ENCODE measurements at places on chromosomes 1 and 21.

DNA sequence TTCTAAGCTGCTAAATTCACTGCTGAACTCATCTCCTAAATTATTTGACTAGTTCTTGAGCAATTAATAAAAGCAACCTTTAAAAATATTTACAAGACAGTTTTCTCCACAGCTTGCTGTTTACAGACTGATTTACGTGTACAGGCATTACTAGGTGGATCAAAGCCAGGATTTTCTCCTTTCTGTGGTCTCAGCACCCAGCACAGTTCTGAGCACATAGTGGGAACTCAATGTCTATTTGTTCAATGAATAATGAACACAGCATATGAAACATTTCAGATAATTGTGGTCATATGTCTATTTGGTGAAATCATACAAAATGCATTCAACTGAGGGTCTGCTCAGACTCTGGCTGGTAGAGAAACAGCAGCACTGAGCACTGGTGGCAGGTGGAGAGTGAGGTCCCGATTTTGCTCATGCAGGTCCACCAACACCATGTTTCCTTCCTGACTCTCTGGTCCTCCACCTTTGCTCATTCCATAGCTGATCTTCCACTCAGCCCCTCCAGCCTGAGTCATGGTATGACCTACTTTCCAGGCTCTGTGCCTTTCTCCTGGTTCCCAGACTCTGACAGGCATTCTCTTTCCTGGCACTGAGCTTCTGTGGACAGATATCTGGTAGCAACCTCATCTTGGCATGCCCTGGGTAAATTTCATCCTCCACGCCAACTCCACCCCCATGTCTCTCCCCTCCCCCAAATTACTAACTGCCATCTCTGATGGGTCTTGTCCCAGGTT is 311.3 kb downstream of the TGFB2 start:
- DNase-seq, result no peak

- DNase-seq, result no peak
These were observed 55.1 kb downstream of the OVGP1 start for GRCh38 chr1:111372336-111372965.

DNA sequence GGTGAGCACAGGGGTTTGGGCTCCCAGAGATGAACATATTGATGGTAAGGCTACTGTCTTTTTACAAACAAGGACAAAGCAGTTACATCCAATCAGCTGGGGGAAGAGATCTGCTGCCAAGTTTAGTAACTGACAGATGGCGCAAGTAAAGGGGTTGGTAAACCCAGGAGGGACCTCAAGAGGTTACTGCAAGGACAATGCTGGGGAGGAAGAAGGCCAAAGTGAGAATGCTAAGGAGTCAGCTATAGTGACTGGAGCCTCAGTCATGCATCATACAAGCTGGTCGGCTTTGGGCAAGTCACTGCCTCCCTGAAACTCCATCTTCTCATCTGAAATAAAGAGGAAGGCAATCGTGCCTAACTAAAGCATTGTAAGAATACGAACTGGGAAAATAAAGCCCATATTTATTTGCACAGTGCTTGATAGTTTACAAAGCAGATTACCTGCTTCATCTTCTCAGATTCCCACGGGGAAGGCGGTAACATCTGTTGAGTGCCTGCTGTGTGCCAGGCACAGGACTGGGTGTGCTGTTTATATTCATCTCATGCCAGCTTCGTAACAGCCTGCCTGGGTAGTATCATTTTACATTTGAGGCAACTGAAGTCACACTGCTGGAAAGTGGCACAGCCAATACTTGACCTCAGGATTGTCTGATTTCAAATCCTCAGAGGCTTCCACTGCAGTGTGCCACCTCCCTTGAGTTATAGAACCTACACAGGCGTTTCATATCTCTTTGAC is 114.8 kb downstream of the BEND5 start:
- DNase-seq, result no peak

- DNase-seq, result no peak
These were observed 15.4 kb upstream of the TBX15 start for GRCh38 chr1:119003413-119004128.

DNA sequence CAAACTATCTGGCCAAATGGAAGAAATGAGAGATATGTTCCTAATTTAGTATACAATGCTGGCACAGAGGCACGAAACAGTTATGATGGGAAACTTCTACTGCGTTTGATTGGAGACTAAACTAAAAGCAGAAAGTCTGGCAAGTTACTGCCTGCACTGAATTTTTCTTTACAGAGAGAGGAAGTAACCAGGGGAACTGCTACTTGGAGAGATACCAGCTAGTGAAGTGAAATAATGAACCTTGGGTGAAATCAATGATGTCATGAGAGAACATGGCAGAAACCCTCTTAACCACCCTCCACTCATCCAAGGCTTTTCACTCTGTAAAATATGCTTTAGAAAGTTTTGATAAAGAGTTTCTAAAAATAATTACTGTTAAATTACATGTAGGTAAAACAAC is 29.3 kb downstream of the NIBAN1 start:
- DNase-seq, result no peak

DNA sequence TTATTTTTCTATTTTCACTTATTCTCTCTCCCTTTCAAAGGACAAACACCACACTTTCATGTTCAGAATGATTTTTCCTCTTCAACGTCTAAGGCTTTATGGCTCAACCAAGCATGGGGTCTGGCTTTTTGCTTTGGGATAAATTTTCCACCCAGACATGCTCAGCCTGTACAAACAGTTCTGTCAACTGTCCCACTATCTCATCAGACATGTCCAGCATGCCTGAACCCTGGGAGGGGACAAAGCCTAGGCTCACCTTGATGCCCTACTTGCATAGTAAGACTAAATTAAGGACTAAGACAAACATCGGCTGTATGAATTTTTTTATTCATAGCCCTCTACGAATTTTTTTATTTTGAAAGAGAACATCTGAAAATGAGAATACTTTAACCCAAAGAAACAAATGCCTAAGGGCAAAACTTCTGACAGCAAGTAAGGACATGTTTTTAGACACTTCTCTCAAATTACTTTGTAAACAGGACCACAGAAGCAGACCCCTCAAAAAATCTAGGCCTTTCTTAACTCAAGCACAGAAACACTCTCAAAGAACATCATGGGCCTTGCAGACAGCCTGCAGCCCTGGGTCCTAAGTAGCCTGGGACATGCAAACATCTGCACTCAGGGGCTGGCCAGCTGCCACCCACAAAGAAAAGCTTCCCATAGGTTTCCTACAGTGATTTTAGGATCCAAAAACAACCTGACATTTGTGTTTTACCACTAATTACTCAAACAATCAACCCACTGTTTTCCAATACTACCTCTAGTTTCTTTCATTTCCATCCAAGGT is 72.3 kb upstream of the PALMD start:
- DNase-seq, result no peak

DNA sequence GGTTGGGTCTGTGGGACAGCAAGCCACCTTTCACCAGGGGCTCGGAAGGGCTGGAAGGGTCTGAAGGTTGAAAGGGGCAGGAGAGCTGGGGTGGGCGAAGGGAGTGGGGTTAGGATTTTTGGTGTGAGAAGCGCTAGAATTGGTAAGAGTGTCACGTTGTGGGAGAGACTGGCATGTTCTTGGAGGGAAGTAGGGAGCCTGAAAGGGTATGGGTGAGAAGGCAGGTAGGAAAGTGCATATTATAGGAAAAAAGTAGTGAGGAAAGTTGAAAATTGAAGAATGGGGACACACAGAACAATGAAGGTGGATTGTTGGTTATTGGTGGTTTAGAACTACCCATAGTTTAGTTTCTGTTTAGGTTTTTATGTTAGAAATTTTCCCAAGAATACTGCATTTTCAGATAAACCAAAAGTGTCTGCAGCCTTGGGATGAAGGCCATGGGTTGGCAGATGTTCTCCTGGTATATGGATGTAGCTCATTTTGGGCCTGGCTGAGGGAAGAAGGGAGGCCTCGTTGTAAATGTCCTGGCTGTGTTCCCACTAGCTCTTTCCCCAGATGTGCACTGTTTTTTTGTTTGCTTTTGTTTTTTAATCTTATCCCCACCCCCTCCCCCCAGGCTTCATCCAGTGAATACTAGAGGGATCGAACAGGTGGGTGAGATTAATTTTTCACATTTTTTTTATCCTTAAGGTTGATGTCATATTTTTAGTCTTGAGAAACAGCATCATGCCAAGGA is 1.2 kb downstream of the LRRC42 start:
- no peak for DNase-seq

DNA sequence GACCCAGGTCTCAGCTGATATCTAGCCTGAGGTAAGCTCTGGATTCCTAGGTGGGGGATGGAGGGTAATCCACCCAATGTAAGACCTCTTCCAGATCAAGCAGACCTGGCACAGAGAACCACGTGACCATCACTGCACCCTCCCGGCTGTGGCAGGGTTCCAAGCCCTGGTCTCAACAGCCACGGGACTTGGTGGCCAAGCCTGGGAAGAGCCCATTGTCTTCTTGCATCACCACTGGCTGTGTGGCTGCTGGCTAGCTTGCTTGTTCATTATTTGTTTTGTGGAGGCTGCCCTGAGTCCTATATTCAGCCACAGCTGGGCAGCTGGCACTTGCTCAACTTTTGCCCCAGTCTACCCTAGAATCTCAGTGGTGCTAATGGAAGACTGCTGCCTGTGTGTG is 24.1 kb upstream of the NFASC start:
- no peak for DNase-seq

DNA sequence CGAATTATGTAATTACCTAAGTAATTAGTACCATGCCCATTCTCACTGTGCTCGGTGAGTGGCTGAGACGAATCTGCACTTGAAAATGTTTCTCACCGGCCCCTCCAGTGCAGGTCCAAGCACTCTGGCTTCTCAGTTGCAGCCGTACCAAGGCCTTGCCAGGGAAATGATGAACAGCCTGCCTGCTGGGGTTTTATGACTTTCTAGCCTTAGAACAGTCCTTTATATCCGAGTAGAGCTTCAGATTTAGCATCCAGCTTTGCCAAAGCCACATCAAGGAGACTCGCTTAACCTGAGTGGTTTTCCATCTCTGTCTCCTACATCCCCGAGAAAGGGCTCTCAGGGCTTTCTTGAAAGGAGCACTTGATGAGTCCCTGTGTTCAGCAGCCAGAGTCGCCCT is 83.4 kb downstream of the GREM2 start:
- DNase-seq, result no peak

DNA sequence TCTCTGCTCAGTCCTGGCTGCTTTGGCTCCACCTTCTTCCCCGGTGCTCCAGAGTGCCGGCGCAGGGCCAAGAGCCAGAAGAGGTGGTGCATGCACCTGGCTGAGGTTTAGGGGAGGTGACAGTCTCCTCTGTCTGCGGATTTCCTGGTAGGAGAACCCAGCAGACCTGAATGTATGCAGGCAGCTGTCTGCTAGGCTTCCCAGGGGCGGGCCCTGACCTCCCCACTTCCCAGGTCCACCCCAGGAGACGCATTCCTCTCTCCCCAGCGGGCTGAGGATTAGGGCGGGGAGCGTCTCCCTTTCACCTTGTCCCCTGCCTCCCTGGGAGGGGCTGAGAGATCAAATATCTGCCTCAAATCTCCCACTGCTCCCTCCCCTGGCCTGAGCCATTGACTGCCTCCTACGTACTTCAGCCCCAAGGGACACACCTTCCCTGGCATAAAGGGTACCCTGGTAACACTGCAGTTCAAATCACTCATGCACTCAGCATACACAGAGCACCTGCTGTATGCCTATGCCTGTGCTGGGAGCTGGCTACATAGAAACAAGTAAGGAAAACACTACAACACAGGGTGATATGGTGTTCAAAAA is 27.5 kb downstream of the DMBX1 start:
- no peak for DNase-seq

DNA sequence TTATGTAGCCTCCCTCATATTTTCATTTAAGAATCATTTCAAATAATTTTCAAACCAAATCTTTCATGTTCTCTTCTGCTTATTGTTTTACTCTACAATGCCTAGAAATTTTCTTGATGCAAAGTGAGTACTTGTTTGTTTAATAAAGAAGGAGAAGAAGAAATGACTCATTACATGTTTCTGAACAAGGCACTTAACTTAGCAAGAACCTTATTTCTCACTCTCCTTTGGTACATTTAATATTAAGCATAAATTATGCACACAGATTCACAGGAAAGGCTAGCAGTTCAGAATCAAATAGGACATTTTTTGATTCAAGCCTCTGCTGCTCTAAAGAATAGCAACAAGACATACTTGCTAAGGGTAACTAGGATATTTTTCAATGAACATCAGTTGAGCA is 9.1 kb downstream of the SCYL3 start:
- no peak for DNase-seq

- no peak for DNase-seq
These were observed 5.1 kb upstream of the ZZZ3 start for GRCh38 chr1:77687519-77687906.

DNA sequence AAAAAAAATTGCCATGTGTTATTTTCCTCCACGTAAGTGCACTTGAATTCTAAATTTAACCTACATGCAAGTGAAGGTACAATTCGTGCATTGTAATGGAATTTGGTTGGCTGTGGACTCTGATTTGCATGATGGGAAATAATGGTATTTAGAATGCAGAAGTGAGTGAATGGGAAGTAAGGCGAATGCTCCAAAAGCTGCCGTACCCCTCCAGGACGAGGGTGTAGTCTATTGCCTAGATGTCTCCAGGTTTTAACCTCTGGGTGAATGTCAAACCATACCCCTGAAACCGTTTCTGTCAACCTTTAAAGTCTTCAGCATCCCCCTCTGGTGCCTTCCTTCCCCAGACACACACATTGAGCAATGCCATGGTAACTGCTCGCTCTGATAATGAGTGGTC is 44.5 kb downstream of the KIAA0040 start:
- DNase-seq, result no peak

DNA sequence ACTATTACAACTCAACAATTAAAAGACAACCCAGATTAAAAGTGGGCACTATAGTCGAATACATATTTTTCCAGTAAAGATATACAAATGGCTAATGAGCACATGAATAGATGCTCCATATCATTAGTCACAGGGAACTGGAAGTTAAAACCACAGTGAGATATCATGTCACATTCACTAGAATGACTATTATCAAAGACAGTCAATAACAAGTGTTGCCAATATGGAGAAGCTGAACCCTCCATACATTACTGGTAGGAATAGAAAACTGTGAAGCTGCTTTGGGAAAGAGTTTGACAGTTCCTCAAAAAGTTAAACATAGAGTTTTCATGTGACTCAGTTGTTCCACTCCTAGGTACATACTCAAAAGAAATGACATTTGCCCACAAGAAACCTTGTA is 30.6 kb upstream of the MRPS6 start:
- no peak for DNase-seq

DNA sequence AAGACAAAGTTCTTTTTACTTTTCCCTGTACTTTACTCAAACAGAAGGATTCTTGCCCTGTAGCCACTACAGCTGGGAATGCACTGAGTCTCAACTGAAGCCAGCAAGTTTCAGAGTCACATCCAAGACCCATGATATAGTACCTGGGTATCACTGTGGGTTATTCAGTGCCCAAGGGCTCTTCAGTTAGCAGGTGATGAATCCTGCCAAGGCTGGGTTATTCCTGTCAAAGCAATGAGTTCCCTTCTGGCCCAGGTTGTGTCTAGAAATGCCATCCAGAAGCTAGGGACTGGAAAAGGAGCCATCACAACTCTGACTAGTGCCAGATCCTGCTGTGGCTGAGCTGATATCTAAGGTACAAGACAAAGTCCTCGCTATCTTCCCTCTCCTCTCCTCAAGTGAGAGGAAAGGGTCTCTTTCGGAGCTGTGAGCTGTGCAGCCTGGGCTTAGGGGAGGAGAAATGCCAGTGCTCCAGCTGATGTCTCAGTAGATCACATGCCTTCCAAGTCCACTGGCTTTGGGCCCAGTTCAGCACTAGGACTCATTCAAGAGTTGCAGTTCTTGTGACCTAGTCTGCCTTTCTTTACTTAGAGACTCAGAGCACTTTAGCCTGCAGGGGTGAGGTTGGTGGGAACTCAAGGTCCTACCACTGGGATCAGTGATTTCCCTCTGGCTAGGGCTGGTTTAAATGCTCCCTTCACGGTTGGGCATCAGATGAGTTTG is 369.4 kb downstream of the TBX15 start:
- DNase-seq, result no peak
